ENCODE measurements at places on chromosomes 12 and 14.

DNA sequence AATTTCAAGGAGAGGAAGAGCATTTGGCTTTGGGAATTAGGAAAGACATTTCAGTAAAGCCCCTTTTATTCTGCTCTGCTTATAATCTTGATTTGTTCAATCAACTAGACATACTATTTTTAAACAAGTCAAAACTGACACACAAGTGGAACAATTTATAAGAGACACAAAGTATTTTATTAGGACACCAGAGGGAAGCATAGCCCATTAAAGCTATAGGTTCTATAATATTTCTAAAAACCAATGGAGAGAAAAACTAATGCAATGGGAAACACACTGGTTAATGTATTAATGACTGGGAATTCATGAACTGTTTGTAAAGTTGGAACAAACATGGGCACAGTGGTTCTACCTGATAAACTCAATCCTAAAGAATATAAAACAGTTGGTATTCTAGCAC is 15.3 kb upstream of the CERS5 start:
- no peak for DNase-seq

DNA sequence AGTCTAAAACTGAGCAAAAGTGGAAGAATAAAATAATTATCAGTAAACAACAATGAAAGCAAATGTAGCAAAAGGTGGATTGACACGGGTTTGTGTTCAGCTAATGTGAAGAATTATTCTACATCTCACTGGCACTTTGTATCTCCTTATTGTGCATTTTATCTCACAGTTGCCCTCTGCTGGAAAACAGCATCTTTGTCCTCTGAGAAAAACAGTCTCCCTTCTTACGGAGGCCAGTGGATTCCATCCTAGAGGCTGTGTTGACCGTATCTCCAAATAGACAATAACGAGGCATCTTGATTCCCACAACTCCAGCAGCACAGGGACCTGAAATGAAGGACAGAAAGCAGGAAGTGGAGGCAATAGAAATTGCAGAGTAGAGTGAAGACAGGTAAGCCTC is 51.3 kb upstream of the PLBD1 start:
- no peak for DNase-seq

DNA sequence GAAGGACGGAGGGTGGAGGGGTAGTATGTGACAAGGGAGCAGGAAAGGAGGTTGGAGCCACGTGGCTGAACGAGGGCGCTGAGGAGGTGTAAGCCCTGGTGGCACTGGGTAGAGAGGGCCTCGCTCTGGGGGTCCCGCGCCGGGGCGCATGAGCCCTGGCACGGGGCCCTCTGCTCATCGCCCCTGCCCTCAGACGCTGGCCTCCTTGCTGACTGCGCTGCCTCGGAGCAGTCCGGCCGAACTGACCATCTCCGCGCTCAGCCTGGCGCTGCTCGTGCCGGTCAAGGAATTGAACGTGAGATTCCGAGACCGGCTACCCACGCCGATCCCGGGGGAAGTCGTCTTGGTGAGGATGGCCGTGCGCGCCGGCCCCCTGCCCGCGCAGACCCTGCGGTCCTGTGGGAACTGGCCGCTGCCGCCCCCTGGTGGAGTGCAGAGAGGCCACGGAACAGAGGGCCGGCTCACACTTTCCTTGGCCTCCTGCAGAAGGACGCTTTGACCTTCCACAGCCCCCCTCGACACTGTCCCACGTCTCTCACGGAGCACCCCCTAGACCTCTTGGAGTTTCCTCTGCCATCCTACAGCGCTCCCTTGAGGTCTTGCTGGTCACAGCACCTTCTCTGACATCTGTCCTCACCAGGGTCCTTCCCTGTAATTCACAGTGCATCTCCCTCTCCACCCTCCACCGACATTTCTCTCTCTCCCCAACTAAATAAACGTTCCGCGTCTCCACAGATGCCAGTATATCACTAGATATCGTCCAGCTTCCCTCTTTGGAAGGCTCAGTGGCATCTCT is 10.5 kb downstream of the ARHGEF25 start:
- DNase-seq: no peak

DNA sequence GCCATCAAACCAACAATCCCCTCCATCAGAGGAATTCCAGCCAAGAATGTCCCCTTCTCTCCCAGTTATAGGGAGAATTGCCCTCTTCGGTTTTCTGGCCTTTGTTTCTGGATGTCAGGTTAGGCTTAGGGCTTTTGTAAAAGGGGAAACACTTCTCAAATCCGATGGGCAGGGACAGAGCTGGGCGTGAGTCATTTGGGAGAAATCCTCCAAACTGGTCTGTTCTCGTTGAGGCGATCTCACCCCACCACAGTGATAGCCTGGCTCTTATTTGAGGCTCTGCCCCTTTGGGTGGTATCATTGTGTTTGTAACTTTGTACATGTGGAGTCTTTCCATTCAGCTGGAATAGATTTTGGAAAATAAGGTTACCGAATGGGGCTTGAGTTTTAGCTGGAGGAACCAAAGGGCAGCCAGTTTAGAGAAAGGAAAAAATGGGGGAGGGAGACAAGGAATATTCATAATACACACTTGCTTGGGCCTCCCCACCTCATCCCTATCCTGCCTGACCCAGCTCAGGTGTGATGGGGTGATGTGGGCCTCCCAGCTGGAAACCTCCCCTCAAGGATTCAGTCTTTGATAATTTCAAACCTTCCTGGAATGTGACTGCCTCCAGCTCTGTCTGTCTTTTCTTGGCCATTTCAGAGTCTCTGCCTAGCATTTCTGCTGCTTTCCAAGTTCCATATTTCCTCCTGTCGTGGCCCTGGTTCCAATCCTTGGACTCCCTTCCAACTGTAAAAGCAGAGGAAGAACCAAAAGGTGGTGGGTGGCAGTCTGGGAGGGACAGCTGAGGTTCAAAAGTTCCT is 7.5 kb downstream of the HOXC4 start:
- DNase-seq: no peak

GRCh38 chr14:103142721-103143302 is 19.6 kb downstream of the TNFAIP2 start:
- DNase-seq: no peak

GRCh38 chr12:104858611-104859543 is 99.2 kb downstream of the SLC41A2 start:
- DNase-seq: no peak

DNA sequence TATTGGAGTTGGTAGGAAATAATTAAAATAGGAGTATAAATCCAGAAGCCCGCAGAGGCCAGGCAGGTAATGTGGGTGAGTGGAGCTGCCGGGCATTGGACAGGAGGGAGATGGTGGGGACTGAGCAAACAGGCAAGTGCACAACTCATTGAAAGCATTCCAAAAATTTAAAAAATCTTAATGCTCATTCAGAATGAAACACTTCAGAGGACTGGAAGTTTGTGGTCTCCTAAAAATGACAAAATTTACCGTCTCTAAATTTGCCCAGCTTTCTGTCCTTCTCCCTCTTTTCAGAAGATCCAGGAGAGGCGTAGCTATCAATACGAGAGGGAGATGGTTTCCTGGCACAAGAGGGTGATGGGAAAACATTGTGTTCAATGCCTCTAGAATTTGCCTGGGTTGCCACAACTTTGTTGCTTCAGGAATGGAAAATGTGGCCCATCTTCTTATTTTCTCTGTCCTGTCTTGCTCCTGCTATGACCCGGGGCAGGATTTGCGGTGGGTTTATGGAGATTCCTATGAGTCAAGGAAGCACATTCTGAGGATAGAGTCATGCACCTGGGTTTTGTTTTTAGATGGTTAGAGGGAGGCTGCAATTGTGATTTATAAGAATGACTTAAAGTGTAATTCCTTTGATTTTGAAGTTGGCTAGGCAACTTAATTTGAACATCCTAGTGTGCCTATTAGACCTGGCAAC is 72.2 kb downstream of the BORCS5 start:
- DNase-seq: no peak

DNA sequence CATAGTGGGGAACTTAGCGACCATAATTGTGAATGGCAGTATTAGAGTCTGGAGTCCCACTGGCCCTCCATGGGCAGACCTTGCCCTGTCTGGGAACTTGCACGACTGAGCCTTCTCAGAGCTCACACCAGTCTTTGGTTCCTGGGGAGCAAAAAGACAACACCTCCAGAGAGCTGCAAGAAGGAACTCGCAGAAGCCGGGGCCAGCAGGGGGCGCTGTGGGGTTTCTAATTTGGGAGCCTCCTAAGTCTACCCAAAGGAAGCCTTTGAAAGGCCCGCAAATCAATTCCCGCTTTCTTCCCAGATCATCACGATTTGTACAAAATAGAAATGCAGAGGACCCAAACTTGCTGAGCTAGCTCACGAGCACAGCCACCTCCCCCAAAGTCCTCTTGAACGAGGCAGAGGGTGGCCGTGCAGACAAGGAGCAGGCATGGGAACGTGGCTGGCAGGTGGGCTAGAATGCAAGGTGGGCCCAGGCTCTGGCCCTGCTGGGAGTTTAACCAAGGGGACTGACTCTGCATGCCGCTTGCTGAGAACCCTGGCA is 46.3 kb upstream of the FBXO21 start:
- no peak for DNase-seq

Data from NCI-H2081 treated with DMSO at 0.1 percent for 48 hours (cell line).